ENCODE measurements at places on chromosomes 1 and 21. TPM values are rescaled to one million over a fixed set of nuclear protein-coding genes. Genes with fewer than 3 reads are reported as not detected.

GRCh38 chr1:85365851-85366250 lies 89.4 kb upstream of the BCL10 start:
- DNase-seq = no peak

DNA sequence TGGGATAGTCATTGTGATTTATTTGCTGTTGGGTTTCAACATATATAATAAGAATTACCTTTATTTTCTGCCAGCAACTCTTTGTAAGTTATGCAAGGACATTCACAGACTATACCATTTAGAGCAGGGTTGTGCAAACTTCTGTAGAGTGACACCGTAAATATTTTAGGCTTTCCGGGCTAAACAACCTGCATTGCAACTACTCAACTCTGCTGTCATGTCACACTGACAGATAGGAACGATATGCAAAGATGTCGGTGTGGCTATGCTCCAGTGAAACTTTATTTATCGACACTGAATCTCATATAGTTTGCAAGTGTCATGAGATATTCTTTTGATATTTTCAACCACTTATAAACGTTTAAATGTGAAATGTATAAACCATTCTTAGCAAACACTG lies 210.4 kb downstream of the BACH1 start:
- DNase-seq = no peak

GRCh38 chr1:202639500-202639899 lies 70.8 kb downstream of the SYT2 start:
- DNase-seq = no peak

DNA sequence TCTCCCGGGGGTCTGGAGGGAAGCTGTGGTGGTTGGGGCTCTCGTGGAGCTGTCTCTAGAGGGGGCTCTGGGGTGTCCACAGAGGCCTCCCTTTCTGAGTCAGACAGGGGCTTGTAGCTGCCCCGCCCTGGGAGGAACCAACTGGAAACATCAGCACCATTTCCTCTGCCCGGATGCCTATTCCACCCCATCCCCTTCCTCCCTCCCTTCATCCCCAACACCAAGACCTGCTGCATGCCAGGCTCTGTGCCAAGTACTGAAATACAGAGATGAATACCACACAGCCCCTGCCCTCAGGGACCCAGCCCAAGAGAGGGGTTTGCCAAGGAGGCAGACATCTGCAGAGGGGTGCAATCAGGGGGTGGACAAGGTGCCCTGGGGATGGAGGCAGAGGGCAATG lies 125.6 kb upstream of the ADAR start:
- no peak for DNase-seq

TMEM125 gene
- 19.1 TPM for polyA plus RNA-seq

DNA sequence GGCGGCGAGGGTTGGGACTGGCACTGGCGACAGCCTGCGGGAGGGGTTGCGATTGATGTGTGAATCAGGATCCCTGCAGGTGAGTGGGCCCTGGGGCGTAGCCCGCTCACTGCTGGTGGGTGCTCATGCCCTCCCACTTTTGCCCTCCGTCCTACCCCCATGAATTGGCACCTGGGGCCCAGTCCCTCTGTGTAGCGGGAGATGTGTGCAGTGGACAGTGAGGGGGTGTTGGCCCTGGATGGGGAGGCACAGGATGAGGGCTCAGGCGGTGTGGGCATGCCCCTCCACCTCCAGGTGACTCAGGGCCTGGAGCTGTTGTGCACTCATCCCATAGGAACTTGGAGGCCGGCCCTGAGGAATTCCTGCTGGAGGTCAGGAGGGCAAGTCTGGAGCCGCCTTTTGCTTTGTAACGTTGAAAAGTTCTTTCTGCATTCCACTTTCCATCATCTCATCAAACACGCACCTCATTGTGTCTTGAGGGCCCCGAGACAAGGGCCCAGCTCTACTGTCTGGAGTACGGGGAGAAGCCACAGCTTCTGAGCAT lies 3.0 kb downstream of the PEAR1 start:
- DNase-seq = no peak

DNA sequence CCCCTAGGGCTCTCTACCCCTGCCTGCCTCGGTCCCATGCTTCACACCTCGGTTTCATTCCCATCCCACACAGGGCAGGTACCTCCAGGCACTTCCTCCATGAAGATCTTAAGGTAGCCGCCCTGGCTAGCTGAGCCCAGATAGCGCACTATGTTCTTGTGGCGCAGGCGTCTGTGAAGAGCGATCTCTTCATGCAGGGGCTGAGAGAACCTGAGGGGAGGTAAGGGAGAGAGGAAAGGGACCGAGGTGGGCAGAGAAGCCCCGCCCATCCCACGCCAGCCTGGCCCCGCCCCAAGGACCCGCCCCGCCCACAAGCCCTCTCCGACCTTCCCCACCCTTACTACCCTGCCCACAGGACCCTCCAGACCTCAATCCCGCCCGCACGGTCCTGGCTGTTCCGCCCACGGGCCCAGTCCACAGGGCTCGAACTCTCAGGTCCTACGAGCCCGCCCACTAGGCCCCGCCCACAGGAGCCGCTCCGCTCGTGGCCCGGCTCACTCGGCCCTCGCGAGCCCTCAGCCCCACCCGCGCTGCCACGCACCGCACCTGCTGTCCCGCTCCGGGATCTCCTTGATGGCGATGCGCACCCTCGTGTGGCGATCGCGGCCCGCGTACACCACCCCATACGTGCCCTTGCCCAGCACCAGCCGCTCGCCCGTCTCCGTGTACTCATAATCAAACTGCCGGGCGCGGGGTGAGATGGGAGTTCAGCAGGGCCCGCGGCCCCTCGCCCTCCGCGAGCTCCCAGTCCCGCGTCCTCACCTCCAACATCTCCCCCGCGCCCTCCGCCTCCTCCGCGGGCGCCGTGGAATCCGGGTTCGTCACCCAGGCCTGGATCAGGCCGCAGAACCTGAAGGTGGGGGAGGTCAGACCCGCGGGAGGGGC lies 6.4 kb downstream of the MAP3K6 start:
- no peak for DNase-seq

DNA sequence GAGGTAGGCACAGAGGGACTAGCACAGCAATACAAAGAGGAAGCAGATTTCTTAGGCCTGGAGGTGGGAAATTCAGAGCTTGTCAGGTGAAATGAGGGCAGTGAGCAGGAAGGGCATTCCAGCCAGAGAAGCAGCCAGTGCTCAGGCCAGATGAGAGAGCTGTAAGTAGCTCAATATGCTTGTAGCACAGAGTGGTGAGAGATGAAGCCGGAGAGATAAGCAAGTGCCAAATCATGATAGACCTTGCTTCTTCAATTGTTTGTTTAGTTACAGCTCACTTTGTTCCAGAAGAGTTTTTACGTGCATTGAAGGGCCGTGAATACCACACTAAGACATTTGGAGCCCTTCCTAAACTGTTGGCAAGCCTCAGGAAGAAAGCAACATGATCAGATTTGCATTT lies 42.0 kb upstream of the ADAMTS1 start:
- DNase-seq = no peak

DNA sequence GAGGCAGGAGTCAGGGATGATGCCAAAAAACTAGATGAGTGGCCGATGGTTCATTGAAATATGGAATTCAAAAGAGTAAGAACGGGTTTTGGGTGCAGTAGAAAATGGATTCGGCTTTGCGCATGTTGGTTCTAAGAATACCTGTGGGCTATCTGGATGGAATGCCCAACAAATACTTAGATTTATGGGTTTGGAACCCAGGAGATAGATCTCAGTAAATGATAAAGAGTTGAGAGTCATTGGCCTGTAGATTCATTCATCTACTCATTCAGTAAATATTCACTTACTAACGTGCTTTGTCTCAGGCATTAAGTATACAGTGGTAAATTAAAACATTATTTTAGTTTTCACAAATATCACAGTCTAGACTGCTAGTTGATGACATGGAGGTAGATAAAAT lies 247.7 kb downstream of the NFIA start:
- no peak for DNase-seq

GRCh38 chr1:70057500-70057899 lies 147.9 kb downstream of the LRRC40 start:
- DNase-seq = no peak

DNA sequence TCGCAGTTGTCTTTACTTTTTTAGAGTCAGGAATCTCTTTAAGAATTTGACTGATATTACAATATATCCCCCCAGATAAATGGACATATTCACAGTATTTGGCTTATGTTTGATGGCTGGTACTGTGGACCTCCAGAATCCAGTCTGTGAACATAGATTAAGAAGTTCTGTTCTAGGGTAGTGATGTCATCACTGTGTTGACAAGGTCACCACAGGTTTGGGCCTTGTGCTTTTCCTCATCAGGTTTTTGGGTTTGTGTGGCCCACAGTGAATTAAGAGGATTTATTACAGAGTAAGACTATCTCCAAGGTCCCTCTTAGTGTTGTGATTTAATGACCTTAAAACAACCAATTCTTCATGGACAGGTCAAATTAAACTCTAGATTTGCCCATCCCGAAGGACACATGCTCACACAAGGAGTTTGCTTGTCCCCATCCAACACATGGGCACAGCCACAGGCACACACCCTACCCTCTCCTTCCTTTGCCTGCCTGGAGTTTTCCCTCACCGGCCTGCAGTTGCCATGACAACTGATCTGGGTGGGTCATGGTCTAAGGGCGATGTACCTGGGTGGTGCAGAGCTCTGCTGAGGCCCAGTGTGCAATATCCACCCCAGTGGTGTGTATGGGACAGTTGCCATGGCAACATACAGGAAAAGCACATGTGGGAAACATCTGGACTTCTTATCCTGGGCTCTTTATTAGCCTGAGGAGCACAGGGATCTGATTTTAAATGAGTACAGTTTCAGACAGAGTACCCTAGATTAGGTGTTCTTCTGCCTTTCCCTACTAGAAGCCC lies 98.6 kb downstream of the NAV1 start:
- no peak for DNase-seq

FCRL6 gene
- 0.29 TPM for polyA plus RNA-seq

DNA sequence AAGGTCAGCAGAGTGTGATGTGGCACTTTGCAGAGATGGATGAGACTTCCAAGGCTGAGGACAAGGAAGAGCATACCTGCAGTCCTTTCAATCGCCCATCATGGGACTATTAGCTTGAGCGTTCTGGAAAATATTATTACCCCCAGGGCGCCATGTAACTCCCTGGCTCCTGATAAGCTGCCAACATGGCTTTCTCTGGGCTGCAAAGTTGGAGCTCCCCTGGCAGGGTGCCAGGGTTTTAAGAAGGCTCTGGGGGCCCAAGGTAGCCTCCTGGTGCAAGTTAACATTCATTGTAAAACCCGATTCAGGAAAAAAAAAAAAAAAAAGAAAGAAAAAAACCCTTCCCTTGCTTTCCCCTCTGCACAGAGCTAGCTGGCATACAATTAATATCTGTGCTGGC lies 196.7 kb downstream of the PBX1 start:
- DNase-seq = no peak

XCL1 gene
- not detected for polyA plus RNA-seq

DNA sequence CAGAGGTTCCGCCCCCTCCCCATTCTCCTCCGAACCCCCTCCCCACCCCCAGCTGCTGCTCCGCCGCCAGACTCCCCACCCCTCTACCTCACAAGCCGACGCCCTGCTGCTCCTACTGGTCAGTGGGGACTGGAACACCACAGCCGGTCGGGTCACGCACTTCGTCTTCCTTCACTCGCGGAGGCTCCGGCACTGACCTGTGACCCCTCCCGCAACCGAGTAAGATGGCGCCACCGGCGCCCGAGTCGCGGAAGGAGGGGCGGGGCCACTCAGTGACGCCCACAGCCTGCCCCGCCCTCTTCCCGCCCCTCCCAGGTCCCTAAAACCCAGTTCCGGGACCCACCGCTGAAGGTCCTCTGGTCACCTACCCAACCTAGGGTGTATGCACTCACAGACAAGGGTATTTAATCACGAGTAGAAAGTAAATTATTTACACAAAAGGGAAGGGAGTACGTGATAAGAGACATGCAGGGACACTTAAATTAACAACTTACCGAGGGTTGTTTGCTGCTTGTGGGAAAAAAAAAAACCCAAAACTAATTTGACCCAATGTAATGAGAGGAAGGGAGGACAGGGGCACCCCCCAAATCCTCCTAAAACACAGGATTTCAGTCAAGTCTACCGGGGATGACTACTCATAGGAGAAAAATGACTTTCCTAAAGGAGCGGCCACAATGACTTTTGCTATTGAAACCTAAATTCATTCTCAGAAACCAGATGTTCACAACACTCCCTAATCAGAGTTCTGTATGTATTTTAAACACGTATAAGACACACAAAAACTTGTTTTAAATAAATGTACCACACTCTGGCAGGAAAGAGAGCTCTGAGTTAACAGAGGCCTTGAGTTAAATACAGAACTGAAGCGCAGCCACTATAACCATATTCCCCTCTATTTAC lies at the start of gene RIT1:
Gene RIT1 (minus strand): TSS at position 194 of the 900 bp plus-strand sequence. CDS start 588 bp downstream, outside the sequence.
- no peak for DNase-seq

DNA sequence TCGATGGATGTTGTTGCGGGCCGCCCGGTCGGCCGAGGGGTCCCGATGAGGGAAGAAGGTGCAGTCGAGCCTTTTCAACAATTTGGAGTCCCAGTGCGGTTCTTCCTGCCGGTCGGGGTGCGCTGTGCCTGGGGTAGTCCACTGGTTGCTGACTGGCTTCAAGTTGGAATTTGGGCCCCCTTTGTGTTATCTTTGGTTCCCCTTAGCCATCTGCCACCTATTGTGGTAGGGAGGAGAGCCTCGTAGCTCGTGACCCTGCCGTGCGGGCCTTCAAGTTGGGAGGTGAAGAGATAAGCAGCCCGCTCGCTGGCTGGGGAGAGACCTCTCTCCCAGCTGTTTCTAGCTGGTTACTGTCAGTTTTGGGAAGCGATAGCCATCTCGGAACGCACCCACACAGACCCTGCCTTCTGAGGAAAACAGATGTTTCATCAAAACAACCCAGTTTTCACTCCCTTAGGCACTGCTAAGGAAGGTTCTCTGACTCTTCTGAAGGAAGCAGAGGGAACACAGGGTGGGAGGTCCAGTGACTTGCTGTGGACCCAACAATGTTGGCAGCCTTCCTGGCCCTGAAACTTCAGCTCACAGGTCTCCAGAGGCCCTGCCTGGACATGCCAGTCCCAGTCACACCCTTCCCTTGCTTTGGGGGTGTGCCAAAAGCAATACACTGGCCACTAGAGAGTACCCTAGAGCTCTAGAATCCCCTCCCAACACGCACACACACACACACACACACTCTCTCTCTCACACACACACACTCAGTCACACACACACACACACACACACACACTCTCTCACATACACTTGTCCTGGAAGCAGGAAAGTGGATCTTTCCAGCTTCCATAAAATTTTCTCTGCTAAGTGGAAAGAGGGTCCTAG lies 1.0 kb downstream of the BTG2 start:
- no peak for DNase-seq

OR2T11 gene
- polyA plus RNA-seq = not detected

DNA sequence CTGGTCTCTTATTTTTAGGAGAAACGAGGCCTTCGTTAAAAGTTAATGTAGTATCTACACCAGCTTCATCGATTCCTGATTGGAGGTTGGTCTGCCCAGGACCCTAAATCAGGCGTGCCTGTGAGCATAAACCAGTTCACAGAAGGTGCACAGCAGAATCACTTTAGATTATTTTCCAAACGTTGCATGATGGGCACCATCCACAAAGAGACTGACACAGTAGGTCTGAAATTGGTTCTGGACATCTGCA lies 256 bp upstream of the TARBP1 start:
- no peak for DNase-seq

OR2T33 gene
- 0.05 TPM for polyA plus RNA-seq

GRCh38 chr21:32887026-32887425 lies 115.5 kb upstream of the PAXBP1 start:
- no peak for DNase-seq

KCNE1 gene
- 1.1 TPM for polyA plus RNA-seq

SMPDL3B gene
- 0.93 TPM for polyA plus RNA-seq

FLG2 gene
- 0.20 TPM for polyA plus RNA-seq

ELF3 gene
- 1.2 TPM for polyA plus RNA-seq

- no peak for DNase-seq
Observed at GRCh38 chr1:184941735-184942134, 32.6 kb downstream of the NIBAN1 start.

Data from left renal pelvis (tissue), 4 donors.